A549 treated with Mapracorat at 1 μM for 4 hours (cell line): ENCODE measurements at places on chromosomes 6 and 20. TPM values are rescaled to one million over a fixed set of nuclear protein-coding genes. Genes with fewer than 3 reads are reported as not detected.

Gene DNMT3B
- total RNA-seq = 3.3 to 4.6 TPM (median 4.2 TPM) in 5 replicates

Gene PAK5
- not detected in 5 replicates for total RNA-seq

Gene RIMS4
- 1.3 to 2.0 TPM (median 1.6 TPM) in 5 replicates for total RNA-seq

Gene MRAP2
- total RNA-seq = 1.2 to 2.0 TPM (median 1.7 TPM) in 5 replicates

Gene TCF21
- total RNA-seq = 0.04 to 0.09 TPM (median 0.05 TPM) in 4 of 5 replicates, not detected in the other

Gene PRR18
- total RNA-seq = 0.06 to 0.39 TPM (median 0.18 TPM) in 4 of 5 replicates, not detected in the other

Gene BTN1A1
- total RNA-seq = not detected in 5 replicates

Gene ADGRF5
- total RNA-seq = not detected in 5 replicates

Gene MPIG6B
- total RNA-seq = not detected in 5 replicates

Gene TRIM15
- total RNA-seq = not detected in 5 replicates

Gene PLCB1
- 0.39 to 1.2 TPM (median 0.42 TPM) in 5 replicates for total RNA-seq

Gene HCK
- 0.08 to 0.20 TPM (median 0.12 TPM) in 5 replicates for total RNA-seq

Gene CDSN
- 0.05 TPM in 1 of 5 replicates, not detected in the others for total RNA-seq
